ENCODE measurements at places on chromosomes 7 and 10.
A peak's percentile ranks its signal among the peaks of the same experiment; 100 is the strongest.

GRCh38 chr10:92470026-92470425, 103.9 kb downstream of the IDE start:
- DNase-seq, result no peak

DNA sequence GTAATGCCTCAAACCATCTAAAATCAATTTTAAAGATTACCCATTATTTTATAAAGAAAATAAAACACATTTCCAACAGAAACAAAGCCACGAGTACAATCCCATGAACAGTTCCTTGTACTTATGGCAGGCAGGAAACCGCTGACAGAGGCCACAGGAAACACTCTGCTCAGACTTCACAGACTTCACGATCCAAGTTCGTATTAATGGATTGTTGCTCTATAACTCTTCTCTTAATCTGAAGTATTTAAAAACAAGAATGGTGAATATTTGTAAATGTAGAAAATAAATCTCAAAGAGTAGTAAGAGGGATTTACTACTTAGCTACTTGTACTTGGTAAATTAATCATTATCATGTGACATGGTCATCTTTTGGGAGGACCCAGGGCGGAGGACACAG, 78.3 kb downstream of the SNX10 start:
- DNase-seq, result peak; percentile 6

- no peak for DNase-seq
These were observed 8.5 kb downstream of the RASSF4 start for GRCh38 chr10:44968091-44968490.

- DNase-seq, result no peak
These were observed 1421.2 kb upstream of the CELF2 start for GRCh38 chr10:9596368-9596920.

- DNase-seq, result no peak
These were observed 49.4 kb downstream of the TEX36 start for GRCh38 chr10:125633517-125633999.

DNA sequence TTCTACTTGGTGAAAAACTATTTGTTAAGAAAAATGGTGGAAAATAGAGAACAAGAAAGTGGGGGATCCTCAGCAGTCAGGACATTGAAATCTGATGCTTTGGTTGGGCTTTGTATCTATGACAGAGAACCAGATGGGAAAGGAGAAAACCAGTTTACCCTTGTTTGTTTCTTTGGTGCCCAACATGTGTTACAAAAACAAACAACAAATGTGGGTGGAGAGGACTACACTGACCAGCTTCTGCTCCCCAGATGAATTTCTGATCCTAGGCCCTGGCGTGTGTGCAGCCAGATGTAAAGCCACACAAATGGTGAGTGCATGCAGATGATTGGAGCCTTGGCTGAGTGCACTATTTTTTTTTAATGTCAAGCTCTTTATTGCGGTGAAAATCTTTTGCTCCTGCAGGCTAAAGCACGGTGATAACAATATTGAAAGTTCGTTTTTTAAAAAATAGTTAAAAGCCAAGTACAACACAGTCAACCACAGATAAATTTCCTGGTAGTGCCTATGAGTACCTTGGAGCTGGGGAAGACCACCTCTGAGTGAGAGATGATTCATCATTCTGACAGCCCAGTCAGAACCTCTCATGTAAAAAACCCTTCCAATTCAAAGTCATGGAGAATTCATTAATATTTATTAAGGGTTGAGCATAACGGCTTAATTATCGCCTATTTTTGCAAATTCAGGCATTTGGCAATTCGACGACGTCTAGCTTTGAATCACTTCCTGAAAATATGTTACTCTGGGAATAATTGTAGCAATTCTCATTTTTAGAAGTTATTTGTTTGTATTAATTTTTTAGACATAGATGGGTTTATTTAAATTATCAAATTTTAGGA, 163.7 kb downstream of the AGMO start:
- no peak for DNase-seq

DNA sequence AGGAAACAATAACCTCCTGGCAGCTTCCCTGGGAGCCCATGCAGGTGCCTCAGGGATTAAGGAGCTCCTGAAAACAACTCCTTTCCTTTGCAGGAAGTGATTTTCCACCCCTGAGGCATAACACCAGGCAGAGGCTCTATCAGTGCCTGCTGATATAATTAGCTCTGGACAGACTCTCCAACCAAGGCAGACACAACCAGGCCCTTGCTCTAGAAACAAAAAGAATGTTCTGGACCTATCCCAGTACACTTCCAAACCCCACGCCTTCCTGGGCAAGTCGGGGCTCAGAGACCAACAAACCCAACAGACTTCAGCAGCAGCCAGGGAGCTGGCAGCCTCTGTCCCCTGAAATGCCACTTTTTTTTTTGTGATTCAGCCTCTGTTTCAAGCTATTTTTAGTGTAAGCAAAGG, 247.1 kb downstream of the KCNMA1 start:
- DNase-seq, result no peak

DNA sequence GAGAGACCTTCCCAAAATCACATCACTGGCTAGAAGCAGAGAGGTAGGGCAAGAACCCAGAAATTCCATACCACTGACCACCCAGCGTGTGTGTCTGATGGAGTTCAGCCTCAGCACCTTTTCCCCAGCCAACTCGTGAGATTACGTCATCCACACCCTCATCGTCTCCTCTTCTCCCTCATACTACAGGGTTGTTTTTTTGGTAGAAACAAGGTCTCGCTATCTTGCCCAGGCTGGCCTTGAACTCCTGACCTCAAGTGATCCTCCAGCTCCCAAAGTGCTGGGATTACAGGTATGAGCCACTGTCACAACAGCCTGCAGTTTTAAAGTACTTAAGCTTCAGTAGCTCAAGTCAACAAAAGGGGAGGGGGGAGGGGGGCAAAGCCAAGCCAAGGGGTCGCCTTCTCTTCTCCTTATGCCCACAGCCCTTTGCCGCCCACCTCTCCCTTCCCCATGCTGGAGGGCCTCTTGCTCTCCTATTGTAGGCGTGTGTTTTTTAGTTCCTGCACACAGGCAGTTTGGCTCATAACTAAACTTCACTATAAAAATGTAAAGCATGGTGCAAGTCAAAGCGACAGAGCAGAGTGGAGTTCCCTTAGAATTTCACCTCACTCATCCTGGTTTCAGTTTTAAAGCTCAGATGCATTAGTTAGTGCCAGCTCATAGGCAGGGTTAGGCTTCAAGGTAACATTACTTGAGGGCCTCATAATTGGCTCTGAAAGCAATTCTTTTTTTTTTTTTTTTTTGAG, 5.2 kb upstream of the PRDX3 start:
- no peak for DNase-seq

- peak; percentile 73 for DNase-seq
These were observed 98.0 kb upstream of the ZNF722 start for GRCh38 chr7:63900394-63901203.

- no peak for DNase-seq
These were observed 30.2 kb downstream of the ALOX5 start for GRCh38 chr10:45404087-45404769.

- DNase-seq, result no peak
These were observed 418.1 kb downstream of the GFRA1 start for GRCh38 chr10:115854740-115855435.

- no peak for DNase-seq
These were observed 36.8 kb upstream of the ARMS2 start for GRCh38 chr10:122417667-122418066.

All from naive thymus-derived CD8-positive, alpha-beta T cell (primary cell).